Activated naive CD4-positive, alpha-beta T cell (primary cell): ENCODE measurements at places on chromosomes 6 and 20.

DNA sequence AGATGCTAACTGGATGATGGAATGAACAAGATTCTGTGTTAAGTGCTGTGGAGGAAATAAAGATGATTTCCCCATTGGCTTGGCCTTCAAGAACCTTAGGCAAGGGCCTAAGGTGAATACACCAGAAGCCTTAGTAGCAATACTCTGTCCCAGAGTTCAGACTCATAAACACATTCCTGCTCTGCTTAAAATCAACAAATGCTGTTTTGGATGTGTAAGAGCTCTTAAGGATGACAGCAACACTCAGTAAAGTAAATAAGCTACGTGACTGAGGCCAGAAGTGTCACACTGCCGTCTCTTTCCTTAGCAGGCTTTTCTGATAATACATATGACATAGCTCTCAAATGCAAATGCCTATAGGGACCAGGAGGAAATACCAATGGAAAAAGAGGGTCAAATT, 90.6 kb downstream of the EYA2 start:
- no peak for DNase-seq

DNA sequence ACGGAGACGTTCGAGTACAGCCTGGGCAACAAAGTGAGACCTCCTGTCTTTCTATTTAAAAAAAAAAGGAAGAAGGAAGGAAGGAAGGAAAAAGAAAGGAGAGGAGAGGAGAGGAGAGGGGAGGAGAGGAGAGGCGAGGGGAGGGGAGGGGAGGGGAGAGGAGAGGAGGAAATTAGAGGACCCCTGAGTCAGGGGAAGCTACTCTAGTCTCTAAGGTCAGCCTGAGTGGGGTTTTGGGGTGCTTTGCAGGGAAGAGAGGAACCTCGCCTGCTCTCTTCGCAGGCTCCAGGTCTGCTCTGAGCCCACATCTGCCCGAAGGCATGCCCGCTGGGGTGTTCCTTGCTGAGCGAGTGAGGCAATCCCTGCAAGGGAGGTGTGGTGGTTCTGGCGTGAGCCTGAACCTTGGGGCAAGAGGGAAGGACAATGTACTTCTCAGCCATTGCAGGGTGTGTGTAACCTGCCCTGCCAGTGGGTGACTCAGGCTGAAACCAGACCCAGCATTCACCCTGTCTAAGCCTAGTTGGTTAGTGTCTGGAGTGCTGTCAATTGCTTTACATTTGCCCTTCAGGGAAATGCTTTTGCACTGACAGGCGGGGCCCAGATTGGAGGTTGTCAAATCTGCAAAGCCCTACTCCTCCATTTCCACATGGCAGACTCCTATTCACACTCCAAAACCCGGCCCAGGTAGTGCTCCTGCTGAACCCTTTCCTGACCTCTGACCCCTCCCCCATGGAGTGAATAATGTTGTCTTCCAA, 15.3 kb upstream of the MMP9 start:
- no peak for DNase-seq

DNA sequence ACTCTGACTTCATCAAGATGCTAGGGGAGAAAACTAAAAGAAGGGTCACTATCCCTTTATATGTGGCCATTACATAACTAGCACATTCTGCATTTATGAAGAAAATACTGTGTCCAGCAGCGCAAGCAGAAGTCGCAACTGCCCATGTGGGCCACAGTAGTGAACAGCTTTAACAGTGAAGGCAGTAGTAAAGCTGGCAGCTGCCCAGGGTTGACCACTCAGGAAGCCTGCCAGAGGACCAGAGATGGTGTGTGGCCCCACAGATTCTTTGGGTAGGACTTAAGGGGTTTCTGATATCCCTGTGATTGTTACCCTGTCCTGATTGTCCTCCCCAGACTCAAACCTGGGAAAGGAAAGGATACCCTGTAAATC, 88.3 kb upstream of the NT5E start:
- DNase-seq = no peak

DNA sequence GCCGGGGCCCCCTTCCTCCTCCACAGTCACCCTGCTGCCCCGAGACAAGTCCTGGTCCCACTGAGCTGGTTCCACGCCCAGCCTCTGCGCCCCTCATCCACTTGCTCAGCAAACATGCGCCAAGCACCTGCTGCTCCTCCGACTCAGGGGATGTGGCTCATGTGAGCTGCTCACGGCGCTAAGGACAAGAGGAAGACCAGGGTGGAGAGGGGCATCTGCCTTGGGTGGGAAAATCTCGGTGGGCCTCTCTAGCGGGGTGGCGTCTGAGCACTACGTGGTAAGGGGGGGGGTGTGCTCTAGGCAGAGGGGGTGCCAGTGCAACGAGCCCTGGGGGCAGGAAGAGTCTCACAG, 4.5 kb downstream of the LAMA5 start:
- no peak for DNase-seq

GRCh38 chr20:33666293-33667244, at the start of gene ACTL10:
TSS of gene ACTL10 (plus strand) at chr20:33666943. CDS start at chr20:33667498, 555 bp downstream.
- DNase-seq = peak; percentile 65

DNA sequence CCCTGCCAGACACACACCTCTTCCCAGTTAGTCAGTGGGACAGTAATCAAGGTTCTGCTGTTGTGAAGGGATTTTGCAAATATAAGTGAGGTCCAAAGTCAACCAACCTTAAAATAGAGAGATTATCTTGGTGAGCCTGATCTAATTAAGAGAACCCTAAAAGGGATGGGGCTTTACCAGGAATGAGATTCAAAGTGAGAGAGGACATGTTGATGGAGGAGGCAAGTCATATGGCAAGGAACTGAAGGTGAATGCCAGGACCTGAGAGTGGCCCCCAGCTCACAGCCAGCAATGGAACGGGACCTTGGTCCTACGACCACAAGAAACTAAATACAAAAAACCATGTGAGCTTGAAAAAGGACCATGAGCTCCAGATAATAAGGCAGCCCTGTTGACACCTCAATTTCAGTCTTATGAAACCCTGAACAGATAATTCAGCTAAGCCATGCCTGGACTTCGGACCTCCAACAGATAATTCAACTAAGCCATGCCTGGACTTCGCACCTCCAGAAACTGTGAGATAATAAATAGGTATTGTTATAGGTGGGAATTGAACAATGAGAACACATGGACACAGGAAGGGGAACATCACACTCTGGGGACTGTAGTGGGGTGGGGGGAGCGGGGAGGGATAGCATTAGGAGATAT, 253.4 kb downstream of the GMPR start:
- DNase-seq = no peak

- DNase-seq = no peak
Observed at GRCh38 chr6:154995254-154996015, at the start of gene TIAM2. TSS of gene TIAM2 (plus strand) at chr6:154995315. CDS start at chr6:155129224, 133,909 bp downstream.

DNA sequence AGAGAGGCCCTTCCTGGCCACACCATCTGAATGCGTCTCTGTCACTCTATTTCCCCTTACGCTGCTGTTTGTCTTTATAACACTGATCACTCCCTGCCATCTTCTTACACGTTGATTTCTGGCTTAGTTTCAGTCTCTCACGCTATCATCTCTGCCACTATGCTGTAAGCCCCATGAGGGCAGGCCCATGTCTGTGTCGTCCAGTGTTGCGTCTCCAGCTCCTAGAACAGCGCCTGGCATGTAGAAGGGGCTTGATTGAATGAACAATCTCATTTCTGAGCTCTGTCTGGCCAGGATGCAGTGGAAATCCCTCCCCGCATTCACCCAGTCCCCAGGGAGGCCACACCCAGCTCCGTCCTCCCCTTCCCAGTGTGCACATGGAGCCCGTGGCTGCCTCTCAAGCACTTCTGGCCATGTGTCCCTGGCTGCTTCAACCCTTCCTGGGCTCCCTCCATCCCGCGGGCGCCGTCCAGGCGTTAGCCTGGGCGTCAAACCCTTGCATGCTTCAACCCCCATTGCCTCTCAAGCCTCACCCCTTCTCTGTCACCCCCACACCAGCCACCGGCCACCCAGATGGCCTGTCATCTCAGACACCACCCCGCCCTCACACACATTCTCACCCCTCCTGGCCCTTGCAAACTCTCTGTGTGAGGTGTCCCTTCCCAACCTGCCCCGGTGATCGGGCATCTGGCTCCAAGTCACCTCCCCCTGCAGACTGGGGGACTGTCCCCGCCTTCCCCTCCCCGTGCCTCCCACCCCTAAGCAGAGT, 71.1 kb downstream of the SRC start:
- DNase-seq = no peak
